NCI-H187 (cell line): ENCODE measurements at places on chromosomes 7 and 10.

DNA sequence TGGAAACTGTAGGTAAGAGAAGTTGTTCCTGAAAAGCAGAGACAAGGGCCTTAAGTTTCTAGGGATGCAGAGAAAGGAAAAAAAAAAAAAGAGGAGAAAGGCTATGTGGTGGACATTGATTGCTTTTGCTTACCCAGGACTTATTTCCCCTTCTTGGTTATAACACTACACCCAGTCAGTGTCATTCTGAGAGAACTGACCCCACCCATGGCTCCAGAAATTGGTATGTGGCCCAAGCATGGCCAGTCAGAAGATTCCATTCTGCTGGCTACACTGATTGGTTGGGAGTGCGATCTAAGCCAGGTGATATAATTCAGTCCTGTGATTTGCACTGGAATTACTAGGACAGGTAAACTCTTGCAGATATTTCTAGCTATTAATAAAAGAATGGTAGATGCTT is 62.2 kb upstream of the EXOC4 start:
- DNase-seq, result no peak

- DNase-seq, result no peak
These were observed 4.8 kb upstream of the AOC1 start for GRCh38 chr7:150847536-150847935.

- DNase-seq, result no peak
These were observed 251.2 kb downstream of the BAMBI start for GRCh38 chr10:28928484-28928883.

- no peak for DNase-seq
These were observed 24.9 kb upstream of the NOBOX start for GRCh38 chr7:144428431-144428830.

GRCh38 chr7:1899196-1899595 is 229.1 kb downstream of the ELFN1 start:
- no peak for DNase-seq

DNA sequence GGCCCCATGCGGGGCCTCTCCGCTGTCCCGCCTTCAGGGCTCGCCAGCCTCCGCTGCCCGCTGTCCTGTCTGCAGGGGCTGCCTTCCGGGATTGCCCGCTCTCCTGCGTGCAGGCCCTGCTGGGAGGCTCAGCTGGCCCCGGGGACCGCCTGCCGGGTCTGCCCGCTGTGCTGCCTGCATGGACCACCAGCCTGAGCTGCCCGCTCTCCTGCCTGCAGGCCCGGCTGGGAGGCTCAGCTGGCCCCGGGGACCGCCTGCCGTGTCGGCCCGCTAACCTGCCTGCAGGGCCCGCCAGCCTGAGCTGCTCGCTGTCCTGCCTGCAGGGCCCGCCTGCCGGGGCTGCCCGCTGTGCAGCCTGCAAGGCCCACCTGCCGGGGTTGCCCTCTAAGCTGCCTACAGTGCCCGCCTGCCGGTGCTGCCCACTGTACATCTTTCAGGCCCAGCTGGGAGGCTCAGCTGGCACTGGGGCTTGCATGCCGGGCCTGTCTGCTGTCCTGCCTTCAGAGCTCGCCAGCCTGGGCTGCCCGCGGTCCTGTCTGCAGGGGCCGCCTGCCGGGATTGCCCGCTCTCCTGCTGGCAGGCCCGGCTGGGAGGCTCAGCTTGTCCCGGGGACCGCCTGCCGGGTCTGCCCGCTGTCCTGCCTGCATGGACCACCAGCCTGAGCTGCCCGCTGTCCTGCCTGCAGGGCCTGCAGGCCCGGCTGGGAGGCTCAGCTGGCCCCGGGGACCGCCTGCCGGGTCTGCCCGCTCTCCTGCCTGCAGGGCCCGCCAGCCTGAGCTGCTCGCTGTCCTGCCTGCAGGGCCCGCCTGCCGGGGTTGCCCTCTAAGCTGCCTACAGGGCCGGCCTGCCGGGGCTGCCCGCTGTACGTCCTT is 165.1 kb downstream of the GLRX3 start:
- no peak for DNase-seq

DNA sequence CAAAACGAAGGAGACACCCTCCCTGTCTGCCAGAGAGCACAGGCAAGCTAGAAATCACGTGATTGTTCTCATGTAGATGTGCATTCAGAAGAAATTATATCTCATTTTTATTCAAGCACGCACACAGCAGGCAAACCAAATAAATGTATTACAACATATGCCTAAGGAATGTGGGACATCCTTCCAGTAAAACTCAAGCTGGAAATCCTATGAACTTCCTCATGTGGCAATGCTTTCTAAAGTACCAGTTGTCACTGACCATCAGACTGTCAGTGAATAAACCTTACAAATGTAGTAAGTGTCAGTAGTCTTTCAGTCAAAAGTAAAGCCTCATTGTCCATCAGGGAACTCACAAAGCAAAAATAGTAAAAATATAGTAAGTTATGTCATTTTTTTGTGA is 350.1 kb upstream of the POM121L12 start:
- no peak for DNase-seq

- no peak for DNase-seq
These were observed 8.9 kb downstream of the DHTKD1 start for GRCh38 chr10:12077580-12078180.

- no peak for DNase-seq
These were observed 8.9 kb upstream of the TMED4 start for GRCh38 chr7:44590910-44591309.

GRCh38 chr7:136528329-136528728 is 340.1 kb upstream of the CHRM2 start:
- no peak for DNase-seq

DNA sequence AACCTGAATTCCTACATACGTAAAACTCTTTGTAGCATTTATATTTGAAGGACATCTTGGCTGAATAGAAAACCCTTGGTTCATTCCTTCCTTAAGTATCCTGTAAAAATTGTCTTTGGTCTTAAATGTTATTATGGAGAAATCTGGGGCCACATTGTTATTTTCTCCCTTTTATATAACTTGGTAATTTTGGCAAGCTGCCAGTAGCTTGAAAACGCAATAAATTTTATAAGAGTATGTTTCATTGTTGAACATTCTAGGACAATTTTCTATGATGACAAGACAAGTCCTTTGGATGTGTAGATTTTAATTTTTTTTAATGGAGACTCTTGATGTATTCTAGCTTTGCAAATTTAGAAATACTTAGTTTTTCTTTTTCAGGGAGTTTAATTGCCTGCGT is 191.9 kb downstream of the ABCA13 start:
- no peak for DNase-seq

GRCh38 chr7:99923200-99923599 is 3.9 kb upstream of the TRIM4 start:
- DNase-seq, result no peak

GRCh38 chr7:96122746-96123145 is 199.2 kb downstream of the SLC25A13 start:
- DNase-seq, result no peak

GRCh38 chr10:110208614-110209453 is 1.4 kb downstream of the MXI1 start:
- no peak for DNase-seq

- DNase-seq, result no peak
These were observed 60.5 kb upstream of the C10orf90 start for GRCh38 chr10:126730856-126731609.

- no peak for DNase-seq
These were observed 45.5 kb upstream of the CALCR start for GRCh38 chr7:93620057-93620456.

DNA sequence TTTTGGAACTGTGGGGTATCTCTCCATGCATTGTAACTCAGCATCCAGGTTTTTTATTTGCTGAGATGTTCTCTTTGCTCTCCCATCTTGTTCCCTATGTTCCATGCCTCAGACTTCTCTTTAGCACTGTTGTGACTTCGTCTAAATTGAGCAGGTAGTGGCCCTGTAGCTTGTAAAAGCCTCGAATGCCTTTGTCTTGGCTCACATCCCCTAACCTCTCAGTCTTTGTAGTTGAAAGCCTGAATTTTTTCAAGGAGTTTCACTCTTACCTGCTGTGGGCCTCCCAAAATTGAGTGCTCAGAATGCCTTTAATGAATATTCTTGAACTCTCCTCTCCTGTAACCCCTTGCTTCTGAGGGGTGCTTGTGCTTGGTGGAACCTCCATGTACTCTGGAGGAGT is 1137.3 kb downstream of the REEP3 start:
- DNase-seq, result no peak

GRCh38 chr10:114584419-114584818 is 73.7 kb downstream of the ABLIM1 start:
- no peak for DNase-seq

GRCh38 chr7:123472327-123472726 is 62.1 kb downstream of the IQUB start:
- DNase-seq, result no peak

DNA sequence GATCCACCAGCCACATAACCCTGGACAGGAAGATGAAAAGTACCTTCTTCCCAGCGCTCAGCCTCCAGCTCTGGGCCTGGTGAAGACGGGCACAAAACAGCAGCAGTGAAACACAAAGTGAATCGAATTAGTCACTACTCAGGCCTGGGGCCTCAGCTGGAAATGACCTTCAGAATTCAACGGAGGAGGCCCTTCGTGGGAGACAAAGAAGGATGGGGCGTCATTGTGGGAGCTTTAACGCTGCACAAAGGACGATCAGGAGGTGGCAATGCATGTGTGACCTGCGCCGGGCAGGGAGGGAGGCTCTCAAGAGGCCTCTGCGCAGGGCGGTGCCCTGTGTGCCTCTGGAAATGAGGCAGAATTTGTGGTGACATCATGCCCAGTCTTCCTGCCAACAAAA is 161.9 kb downstream of the DNAJB6 start:
- no peak for DNase-seq

DNA sequence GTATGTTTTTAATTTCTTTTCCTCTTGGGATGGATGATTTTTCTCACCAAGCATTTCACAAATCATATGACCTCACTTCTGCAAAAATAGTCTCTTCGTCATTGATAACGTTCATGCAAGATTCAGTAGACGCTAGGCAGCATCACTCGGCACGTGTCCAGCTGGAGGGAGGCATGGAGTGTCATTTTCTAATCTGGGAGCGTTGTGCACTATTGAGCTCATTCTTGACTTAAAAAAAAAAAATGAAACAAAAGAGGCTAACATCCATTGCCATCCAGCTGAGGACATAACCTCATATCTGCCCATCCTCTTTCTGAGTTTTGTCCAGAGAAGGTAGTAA is 56.2 kb downstream of the COL17A1 start:
- DNase-seq, result no peak
